Left renal cortex interstitium (tissue), 4 donors: ENCODE measurements at places on chromosomes 16 and 17.
A peak's percentile ranks its signal among the peaks of the same experiment; 100 is the strongest.

DNA sequence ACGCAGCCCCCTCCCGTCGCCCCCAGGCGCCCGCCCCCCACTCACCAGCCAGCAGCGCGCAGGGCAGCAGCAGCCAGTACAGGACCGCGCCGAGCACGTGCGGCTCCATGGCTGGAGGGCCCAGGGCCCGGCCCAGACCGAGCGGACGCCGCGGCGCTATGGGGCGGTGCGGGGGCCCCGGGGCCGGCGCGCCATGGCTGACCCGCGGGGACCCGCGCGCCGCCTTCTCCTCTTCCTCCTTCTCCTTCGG, 239 bp downstream of the PIEZO1 start:
- no peak for DNase-seq

DNA sequence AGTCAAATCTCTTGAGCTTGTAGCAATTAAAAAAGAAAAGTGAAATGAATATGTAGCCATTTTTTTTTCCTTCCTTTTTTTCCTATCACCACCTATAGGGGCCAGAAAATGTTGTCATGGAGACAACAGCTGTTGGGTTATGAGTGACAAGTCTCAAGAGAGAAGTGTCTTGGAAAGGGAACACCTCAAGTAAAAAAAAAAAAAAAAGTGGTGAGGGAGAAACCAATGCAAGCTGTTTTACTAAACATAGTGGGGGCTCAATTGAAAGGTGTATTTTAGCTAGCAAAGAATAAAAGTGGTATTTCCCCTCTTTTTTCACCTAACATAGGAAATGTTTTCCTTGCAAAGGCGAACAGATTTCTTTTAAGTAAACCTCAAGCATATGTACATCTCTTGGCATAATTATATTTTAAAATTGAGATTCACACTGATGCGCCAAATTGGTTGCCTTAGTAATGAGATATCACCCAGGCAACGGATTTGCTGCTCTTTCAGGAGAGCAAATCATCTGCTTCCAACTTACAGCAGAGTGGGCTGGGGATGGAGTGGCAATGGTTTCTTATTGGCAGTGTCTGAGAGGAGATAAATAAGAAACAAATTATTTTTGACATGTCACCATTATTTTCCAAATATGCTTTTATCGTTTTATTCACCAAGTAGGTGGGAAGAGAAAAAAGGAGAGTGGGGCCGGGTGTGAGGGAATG, 183.6 kb downstream of the MYO1D start:
- DNase-seq, result no peak

DNA sequence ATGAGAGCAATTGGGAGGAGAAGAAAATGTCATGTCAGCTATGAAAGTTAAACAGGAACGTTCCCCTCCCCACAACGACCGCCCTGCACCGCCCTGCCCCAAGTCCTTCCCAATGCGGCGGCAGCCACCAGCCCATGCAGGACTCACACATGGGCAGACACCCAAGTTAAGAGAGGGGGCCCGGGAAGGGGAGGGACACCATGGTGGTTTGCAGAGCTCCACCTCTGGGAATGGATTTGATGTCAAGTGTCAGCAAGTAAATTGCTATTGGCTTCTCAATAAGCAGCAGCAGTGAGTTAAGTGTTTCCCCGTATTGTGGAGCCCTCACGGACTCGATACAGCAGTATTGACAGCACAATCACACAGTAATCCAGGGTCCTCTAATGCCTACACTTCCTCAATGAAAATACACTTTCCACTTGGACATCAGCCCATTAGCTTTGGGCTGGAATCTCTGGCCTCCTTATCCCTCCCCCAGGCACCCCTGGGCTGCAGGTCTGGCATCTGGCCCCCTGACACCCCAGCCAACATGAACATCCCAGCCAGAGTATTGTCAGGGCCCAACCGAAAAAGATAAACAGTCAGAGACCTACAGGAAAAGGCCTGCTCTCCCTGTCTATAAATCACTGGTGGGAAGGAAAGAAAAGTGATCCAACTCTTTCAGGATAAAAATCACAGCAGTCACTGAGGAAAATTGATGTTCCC, 22.6 kb downstream of the ZFHX3 start:
- no peak for DNase-seq

- no peak for DNase-seq
Measured at GRCh38 chr16:88966986-88967829, 9.8 kb downstream of the CBFA2T3 start.

GRCh38 chr16:69243479-69243878, 56.5 kb downstream of the SNTB2 start:
- no peak for DNase-seq

DNA sequence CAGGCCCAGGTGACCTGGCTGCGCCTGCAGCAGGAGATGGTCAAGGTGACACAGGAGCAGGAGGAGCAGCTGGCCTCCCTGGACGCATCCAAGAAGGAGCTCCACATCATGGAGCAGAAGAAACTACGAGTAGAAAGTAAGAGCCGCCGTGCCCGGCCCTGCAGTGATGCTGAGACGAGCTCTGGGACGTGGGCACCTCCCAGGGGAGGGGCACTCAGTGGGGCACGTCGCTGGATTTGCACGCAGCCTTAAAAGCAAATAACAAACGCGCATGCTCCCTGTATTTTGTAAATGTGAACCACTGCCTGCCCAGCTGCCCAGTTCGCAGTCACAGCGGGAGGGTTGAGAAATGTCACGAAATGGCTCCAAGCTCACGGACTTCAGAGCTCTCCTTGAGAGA, 15.3 kb upstream of the GAA start:
- DNase-seq, result no peak

DNA sequence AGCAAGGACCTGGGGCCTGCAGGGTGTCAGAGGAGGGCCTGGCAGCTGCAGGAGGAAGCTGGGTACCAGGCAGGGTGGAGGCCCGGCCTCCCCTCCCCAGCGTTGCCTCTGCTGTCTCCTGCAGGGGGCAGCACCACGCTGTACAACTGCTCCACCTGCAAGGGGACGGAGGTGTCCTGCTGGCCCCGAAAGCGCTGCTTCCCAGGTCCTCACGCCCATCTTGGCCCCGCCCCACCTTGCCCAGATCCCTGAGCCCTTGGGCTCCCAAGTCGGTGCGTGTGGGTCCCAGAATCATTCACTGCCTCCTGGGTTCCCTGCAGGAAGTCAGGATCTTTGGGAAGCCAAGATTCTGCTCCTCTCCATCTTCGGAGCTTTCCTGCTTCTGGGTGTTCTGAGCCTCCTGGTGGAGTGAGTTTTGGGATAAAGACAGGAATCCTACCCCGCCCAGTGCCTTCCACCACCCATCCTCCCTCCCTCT, 1.2 kb downstream of the TMEM95 start:
- peak; percentile 46 for DNase-seq

GRCh38 chr17:56979091-56979480, 1.2 kb downstream of the SCPEP1 start:
- DNase-seq, result no peak

DNA sequence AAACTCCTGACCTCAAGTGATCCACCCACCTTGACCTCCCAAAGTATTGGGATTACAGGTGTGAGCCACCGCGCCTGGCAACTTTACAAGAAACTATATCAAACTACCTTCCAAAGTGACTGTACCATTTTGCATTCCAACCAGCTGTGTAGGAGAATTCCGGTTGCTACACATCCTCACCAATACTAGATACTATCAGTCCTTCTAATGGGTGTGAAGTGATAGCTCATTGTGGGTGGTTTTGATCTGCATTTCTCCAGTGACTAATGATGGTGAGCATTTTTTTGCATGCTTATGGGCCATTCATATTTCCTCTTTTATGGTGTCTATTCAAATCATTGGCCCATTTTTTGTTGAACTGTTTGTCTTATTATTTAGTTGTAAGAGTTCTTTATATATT, 37.7 kb downstream of the SCNN1B start:
- DNase-seq, result no peak

DNA sequence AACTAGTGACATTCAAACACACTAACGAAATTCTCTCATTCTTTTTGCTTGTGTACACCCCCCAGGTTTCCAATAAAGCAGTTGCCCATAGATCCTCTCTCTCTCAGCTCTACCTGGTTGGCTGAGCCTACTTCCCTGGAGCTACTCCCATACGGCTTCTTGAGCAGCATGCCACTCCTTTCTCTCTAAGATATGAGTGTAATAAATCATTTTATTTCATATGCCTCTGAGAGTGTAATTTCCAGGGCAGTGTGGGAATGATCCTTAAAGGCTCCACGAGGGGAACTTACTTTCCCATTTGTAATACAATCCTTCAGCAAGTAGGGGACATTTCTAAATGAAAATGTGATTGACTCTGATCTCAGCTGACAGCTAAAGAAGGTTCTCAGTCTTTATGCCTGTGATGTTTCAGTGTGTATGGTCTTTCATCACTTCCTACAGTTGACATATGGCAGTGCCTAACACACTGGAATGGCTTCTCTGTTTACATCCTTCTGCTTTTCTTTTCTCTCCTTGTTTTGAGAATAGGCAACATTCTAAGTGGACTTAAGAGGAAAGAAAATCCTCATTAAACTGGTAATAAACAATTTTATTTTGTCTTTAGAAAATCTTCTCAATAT, 1194.3 kb upstream of the CDH8 start:
- no peak for DNase-seq

DNA sequence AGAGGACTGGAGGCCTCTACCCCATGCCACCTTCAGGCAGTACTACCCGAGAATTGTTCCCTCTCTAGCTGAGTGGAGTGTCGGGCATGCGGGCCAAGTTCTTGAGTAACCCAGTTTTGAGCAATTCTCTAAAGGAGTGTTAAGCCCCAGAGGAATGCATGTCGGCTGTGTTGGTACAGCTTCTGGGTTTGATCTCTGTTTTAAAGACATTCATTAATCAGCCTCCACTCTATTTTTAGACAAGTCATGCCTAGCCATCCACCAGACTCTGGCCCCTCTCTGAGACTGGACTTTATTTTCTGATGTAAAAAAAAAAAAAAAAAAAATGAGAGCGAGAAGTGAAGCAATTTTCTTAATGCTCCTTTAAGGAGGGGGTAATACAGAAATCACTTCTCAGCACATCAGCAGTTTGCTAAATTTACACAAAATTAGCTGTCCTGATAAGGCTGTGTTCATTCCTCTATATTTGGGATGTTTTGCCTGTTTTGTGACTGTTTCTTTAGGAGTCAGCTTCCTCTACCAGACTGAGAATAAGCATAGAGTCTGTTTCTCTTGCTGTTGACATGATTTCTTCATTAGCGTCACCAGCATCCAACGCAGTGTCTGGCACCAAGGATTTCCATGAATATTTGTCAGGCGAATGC, 88.7 kb downstream of the AXIN2 start:
- DNase-seq, result no peak

GRCh38 chr17:48472411-48473281, 42.6 kb upstream of the SKAP1 start:
- no peak for DNase-seq

DNA sequence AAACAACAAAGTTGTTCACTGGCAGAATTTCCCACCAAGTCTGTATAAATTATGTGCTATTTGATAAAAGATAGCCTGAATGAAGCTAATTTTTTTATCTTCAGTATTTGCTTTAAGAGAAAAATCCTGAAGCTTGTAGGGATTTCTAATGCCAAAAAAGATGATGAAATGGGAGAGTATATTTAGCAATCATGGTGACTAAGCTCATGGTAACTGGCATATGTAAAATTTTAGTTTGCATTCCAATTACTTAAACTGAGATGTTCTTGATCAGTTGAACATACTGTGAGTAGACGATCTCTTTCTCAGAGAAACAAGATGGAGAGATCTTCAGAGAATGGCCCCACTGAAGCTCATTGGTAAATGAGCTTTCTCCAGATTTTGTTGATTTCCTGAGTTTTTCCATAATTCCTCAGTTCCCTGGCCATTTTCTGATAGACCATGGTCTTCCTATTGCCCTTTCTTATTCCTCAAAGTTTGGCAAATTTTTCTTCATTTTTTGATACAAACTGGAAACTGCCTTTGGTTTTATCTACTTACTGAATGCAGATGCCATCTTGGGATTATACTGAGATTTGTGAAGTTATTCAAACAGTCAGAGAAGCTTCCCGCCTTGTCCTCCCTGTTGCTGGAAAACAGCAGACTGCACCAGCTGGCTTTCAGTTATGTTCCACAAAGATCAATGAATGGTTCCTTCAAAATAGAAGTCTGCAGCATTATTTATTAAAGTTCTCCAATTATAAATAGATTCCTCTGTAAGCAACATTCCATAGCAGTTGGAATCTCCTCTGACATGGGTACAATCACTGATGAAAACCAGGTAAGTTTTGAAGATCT, 68.3 kb upstream of the ALOX12 start:
- no peak for DNase-seq

- DNase-seq, result no peak
Measured at GRCh38 chr17:80760511-80760911, 215.9 kb downstream of the RPTOR start.

DNA sequence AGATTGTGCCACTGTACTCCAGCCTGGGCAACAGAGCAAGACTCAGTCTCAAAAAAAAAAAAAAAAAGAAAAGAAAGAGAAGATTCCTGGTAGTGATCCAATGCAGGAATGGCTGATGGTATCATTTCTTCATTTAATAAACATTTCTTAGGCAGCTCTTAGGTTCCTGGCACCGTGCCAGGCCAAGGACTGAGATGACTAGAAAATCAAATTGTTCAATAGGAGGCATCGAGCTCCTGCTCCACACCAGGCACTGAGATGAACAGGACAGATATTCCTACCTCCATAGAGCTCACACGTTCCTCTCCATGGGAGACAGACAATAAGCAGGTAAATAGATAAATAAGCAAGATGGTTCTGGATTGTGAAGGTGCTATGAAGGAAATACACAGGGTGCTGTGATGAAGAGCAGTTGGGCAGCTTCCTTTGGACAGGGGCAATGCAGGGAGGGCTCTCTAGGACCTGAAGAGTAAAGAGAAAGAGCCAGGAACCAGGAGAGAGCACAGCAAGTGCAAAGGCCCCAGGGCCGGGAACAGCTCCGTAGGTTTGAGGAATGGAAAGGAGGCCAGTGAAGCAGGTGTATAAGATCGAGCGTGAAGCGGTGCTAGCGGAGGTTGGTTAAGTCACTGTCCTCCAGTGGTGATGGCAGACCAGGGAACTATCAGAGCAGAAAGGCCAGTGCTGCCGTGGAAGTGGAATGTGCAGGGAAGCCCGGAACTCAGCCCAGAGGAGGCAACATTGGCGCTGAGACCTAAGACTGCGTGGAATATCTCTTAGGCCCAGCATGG, 26.5 kb upstream of the CRHR1 start:
- DNase-seq, result no peak

GRCh38 chr16:2147981-2148671, at the start of gene RAB26:
Gene RAB26 (plus strand): TSS chr16:2148625. CDS start chr16:2148784, 159 bp downstream.
- DNase-seq, result no peak

DNA sequence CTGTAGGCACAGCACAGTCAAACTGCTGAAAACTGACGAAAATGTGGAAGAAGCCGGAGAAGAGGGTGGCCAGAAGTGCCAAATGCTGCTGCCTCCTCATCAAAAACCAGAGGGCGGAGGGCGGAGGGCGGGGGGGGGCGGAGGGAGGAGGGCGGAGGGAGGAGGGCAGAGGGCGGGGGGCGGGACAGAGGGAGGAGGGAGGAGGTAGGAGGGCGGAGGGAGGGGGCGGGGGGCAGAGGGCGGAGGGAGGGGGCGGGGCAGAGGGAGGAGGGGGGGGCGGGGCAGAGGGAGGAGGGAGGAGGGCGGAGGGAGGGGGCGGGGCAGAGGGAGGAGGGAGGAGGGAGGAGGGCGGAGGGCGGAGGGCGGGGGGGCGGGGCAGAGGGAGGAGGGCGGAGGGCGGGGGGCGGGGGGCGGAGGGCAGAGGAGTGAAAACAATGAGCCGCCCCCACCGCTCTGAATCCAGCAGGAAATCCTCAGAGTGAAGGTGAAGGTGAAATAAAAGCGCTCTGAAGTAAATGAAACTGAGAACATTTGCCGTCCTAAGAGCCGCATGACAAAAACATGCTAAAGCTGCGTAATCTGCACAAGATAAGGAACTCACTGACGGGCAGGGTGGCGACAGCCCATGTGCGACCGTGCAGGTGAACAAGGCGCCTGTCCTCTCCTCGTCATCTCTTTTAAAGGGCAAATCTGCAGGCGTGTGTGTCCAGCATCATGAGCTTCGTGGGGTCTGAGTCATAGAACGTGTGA, 22.6 kb upstream of the CBFA2T3 start:
- DNase-seq, result no peak
